NCI-H69 (cell line): ENCODE measurements at places on chromosomes 4 and X.

- no peak for DNase-seq
Observed at GRCh38 chrX:40333344-40333743, 235.6 kb upstream of the BCOR start.

DNA sequence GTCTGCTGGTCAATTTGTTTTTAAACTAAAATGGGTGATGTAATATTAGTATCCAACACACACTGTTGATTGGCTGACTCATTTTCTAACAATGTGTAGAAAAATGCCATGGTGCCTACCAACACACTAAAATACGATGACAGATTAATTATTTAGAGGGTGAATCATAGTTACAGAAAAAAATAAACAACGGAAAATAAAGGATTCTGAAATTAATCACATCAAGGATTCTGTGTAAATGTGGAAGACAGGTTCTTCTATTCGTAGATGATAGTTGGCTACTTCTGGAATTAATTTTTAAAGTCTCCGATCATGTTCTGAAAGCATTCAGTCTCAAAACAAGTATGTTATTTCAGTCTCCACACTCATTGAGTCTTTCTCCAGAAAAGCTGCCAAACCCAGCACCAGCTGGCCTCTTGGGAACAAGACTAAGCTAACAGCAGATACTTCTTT, 8.2 kb upstream of the IQCM start:
- DNase-seq: no peak

DNA sequence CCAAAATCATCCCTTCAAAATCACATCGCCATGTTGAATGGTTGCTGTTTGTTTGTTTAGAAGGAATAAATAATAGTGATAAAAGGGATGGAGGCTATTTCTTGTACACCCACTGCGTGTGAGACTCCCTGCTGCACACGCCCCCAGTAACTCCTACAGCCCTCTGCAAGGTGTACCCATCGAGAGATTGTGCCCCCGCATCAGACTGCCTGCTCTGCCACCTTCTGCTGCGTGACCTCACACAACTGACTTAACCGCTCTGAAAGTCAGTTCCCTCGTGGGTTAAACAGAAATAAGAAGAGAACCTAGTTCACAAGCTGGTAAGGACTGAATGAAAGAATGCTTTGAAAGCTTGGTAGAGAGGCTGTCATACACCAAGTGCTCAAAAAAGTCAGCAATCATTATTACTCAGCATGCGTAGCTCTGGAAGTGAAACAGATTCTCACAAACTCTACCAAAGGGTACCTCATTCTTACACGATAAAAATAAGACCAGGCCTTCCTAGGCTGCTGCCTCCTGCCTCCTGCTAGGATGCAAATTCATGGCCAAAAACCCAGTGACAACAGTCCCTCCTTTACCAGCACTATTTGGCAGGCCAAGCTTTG, 147.1 kb downstream of the CPEB2 start:
- no peak for DNase-seq

GRCh38 chr4:45353161-45353560, 626.8 kb upstream of the GNPDA2 start:
- DNase-seq: no peak

DNA sequence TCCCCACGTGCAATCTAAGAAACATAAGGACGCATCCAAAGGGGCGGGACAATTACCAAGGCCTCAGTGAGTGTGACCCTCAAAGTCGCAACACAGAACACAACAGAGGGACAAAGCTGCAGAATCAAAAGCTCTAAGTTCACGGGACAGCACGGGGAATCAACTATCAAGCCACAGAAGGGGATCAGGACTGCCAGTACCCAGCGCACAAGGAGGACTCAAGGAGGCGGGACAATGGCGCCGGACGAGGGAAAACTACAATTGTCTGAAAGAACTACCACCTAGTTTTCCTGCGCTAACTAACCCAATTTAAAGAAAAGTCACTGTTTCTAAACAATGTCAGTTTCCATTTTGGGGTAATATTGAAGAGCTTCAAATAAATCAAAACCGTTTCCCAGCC, 1.3 kb downstream of the FAM53A start:
- DNase-seq: no peak

- no peak for DNase-seq
Observed at GRCh38 chrX:138691186-138691585, 20.3 kb downstream of the FGF13 start.

- no peak for DNase-seq
Observed at GRCh38 chr4:92128676-92129075, 175.1 kb upstream of the GRID2 start.
